ENCODE measurements at places on chromosomes 7 and 10.

- H3K36me3 ChIP-seq = no peaks in the 10 kb centered on the region
- H3K27ac ChIP-seq = no peak overlapping the region
- H3K27me3 ChIP-seq = no peaks in the 10 kb centered on the region
- DNase-seq = no peak
Measured at GRCh38 chr10:68705548-68705947, 15.5 kb upstream of the CCAR1 start.

GRCh38 chr10:61539876-61540275 is 86.7 kb upstream of the TMEM26 start:
- no peak overlapping the region for H3K27ac ChIP-seq
- no peaks in the 10 kb centered on the region for H3K4me1 ChIP-seq
- DNase-seq = no peak
- no peak overlapping the region for H3K4me3 ChIP-seq
- H3K36me3 ChIP-seq = no peaks in the 10 kb centered on the region

DNA sequence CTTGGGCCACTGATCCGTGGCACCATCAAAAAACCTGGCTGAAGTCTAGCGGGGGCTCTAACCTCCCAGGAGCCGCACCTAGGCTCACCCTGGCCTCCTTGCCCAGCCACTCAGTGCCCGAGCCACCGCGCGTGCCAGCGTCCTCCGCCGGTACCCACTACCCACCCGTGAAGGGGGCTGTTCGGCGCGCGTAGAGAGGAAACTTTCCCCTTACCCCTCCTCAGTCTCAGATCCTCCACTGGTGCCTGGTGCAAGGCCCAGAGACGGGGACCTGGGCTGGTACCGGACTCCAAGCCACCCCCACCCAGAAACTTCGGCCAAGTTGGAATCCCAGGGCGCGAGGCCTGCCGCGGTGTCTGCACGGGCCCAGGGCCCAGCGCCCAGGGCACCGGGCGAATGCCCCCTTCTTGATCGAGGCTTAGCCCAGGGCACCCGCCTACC is 3.5 kb upstream of the EBF3 start:
- no peak overlapping the region for H3K27ac ChIP-seq
- H3K27me3 ChIP-seq = peaks cover 6% of the 10 kb centered on the region
- H3K4me1 ChIP-seq = no peaks in the 10 kb centered on the region
- no peak overlapping the region for H3K4me3 ChIP-seq

DNA sequence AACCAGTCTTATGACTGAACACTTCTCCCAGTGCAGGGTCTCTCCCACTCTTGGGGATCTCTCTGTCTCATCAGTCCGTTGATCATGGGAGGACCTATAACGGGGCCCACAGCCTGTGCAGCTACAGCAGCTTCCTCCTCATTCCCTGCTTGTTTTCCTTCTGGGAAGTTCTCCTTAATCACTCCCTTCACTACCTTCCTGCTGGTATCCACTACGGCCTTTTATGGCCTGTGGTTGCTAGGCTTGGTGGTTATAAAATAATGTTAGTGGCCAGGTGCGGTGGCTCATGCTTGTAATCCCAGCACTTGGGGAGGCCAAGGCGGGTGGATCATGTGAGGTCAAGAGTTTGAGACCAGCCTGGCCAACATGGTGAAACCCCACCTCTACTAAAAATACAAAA is 3.5 kb upstream of the ZNF282 start:
- peaks cover 27% of the 10 kb centered on the region for H3K4me1 ChIP-seq
- DNase-seq = no peak
- no peak overlapping the region for H3K27ac ChIP-seq
- H3K36me3 ChIP-seq = no peaks in the 10 kb centered on the region

DNA sequence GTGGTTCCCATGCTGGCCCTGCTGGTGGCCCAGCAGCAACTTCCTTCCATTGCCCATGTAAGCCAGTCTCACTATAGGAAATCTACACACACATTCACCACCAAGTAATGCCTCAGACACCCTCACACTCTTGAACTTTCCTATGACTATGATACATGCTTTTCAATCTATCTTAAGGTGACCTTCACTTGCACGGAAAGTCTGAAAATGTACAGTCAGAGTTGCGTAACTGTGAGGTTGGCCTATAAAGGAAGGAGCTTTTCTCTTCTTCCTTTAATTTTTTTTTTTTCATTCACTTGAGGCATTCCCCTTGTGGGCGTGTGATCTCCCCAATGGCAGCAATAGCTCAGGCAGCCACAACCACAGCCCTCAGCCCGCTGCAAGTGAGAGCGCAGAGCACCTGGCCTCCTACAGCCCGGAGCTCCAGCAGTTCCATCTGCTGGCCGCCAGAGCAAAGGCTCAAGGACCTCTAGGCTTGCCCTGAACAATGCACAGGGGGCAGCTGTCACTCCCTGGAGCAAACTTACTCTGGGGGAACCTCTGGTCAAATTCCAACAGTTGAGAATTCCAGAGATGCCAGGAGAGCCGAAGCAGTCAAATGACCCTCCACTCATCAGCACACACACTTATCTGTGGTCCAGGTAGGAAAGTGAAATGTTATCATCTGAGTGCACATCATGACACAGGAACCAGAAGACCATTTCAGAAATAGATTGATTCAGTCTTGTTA is 123.1 kb upstream of the ADO start:
- peak; percentile 36 for DNase-seq
- no peaks in the 10 kb centered on the region for H3K36me3 ChIP-seq
- no peaks in the 10 kb centered on the region for H3K27me3 ChIP-seq
- H3K4me3 ChIP-seq = no peak overlapping the region

DNA sequence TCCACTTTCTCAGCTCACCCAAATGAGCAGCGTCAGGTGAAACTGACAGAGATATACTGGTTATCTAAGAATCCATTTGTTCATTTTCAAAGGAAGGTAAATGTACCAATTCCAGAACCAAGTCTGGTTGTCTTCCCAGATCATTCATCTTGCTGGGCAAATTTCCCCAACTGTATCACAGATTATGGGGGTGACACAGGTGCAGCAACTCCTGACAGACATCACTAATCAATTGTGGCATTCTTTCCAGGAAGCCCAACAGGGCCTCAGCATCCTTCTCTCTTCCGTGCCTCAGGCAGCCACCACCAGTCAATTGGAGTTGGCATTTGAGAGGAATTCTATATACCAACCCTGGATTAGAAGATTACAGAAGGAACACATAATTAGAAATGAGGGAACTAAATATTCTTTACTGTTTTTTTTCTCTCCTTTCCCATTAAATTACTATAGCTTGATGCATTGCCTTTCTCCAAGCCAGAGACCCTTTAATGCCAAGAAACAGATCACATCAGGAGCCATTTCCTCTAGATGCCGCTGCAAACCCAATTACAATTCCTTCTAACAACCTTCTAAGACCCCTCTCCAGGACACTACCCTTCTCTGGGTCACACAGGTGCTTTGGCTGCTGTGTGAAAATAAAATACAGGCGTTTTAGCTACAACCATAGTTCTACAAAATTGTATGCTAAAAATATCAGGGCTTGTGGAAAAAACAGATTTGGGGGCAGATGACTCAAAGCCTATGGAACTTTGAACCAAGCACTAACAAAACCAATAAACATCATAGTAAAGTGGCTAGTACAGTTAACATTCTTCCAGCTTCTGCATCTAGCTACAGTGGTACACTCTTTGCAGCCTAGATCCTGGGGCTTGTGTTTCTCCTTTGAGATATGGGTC is 291.6 kb downstream of the RNLS start:
- H3K4me1 ChIP-seq = no peaks in the 10 kb centered on the region
- no peak overlapping the region for H3K27ac ChIP-seq
- no peaks in the 10 kb centered on the region for H3K36me3 ChIP-seq
- no peak for DNase-seq
- no peaks in the 10 kb centered on the region for H3K27me3 ChIP-seq

GRCh38 chr10:31819391-31819820 is 109.2 kb downstream of the ARHGAP12 start:
- DNase-seq = no peak
- peaks cover 3% of the 10 kb centered on the region for H3K36me3 ChIP-seq
- no peak overlapping the region for H3K27ac ChIP-seq

DNA sequence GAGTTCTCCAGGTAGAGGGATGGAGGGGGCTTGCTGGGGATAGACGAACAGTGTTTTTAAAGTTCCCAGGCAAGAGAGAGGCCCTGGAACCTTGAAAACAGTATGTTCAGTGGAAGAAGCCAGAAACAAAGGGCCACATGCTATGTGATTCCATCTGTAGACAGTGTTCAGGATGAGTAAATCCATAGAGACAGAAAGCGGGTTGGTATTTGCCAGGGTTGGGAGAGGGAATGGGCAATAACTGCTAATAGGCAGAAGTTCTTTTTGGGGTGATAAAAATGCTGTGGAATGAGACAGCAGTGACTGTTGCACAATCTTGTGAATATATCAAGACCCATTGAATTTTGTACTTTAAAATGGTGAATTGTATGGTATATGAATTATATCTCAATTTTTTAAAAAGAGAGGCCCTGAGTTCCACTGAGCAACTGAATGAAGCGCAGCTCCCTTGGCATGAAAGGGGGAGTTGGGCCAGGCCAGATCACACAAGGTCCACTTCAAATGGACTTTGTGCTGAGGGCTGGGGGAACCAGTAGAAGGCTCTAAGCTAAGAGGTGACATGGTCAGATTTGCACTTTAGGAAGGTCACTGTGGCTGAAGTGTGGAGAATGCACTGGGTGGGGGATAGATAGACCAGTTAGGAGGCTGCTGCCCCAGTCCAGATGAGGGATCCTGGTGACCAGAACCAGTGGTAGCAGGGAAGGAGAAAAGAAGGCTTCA is 34.0 kb downstream of the LEP start:
- H3K36me3 ChIP-seq = no peaks in the 10 kb centered on the region
- no peaks in the 10 kb centered on the region for H3K27me3 ChIP-seq
- DNase-seq = peak; percentile 57
- H3K4me3 ChIP-seq = no peak overlapping the region

- no peaks in the 10 kb centered on the region for H3K36me3 ChIP-seq
- H3K27me3 ChIP-seq = no peaks in the 10 kb centered on the region
- no peaks in the 10 kb centered on the region for H3K4me1 ChIP-seq
- H3K4me3 ChIP-seq = no peak overlapping the region
- DNase-seq = no peak
Measured at GRCh38 chr7:113880559-113880958, 38.2 kb downstream of the PPP1R3A start.

- no peaks in the 10 kb centered on the region for H3K27me3 ChIP-seq
- H3K27ac ChIP-seq = no peak overlapping the region
- no peak overlapping the region for H3K4me3 ChIP-seq
Measured at GRCh38 chr7:101671371-101672356, 42.6 kb upstream of the MYL10 start.

DNA sequence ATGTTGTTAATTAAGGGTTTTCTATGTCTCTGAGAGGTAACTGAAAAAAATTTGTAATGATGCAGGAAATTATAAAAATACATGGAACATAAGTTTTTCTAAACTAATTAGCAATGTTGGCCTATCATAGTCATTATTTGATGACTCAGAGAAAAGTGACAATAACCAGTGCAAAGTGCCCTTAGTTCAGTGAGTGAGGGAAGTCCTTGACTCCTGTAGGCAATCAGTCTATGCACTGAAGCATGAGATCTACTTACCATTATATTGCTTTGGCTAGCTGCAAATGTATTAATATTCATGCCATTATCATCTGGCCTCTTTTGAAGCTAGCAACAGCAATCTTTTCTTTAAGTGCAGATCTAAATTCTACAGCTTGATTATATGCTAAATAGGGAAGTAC is 40.6 kb downstream of the CCDC172 start:
- H3K27ac ChIP-seq = no peak overlapping the region
- H3K4me1 ChIP-seq = no peaks in the 10 kb centered on the region
- no peaks in the 10 kb centered on the region for H3K36me3 ChIP-seq
- DNase-seq = no peak

- H3K27me3 ChIP-seq = no peaks in the 10 kb centered on the region
- H3K36me3 ChIP-seq = no peaks in the 10 kb centered on the region
- no peak overlapping the region for H3K27ac ChIP-seq
Measured at GRCh38 chr7:136687693-136688322, 180.6 kb upstream of the CHRM2 start.

DNA sequence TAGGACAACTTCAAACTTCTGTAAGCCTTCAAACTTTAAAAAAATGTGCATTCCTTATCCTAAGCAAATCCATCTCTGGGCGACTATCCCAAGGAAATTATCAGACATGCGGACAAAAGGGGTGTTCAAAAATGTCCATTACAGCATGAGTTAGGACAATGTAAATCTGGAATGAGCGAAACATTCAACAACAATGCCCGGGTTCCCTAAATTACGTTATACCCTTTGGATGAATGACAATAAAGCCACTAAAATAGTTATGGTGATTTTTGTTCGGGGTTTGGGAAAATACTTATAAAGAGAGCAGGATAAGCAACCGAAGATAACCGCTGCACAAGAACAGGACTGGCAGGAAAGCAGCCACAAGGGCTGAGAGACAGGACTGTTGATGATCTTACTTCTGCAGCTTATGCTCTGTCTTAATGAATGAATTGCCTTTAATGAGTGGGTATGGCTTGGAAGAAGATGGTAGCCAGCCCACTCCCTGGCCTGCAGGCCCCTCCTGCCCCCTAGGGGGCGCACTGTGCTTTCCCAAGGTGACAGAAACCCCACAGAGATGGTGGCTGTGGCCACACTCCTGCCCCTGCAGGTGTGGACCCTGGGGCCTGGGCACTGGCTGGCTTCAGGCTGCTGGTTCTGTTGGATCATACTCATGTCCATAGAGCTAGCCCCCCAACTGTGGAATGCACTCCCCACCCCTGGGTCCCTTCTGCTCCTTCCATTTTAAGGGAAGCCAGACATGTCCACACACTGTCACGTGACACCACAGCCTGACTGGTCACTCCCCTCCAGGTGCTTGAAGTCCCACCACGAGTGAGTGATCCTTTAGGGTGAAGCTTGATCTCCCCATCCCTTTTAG is 45.0 kb downstream of the ZCCHC24 start:
- H3K27ac ChIP-seq = no peak overlapping the region
- peaks cover 64% of the 10 kb centered on the region for H3K4me1 ChIP-seq
- H3K4me3 ChIP-seq = no peak overlapping the region
- H3K27me3 ChIP-seq = no peaks in the 10 kb centered on the region
- DNase-seq = peak; percentile 37
- H3K36me3 ChIP-seq = no peaks in the 10 kb centered on the region

- H3K36me3 ChIP-seq = no peaks in the 10 kb centered on the region
- no peak for DNase-seq
- no peak overlapping the region for H3K4me3 ChIP-seq
- H3K27ac ChIP-seq = no peak overlapping the region
Measured at GRCh38 chr7:25758559-25758958, 393.4 kb upstream of the NFE2L3 start.

DNA sequence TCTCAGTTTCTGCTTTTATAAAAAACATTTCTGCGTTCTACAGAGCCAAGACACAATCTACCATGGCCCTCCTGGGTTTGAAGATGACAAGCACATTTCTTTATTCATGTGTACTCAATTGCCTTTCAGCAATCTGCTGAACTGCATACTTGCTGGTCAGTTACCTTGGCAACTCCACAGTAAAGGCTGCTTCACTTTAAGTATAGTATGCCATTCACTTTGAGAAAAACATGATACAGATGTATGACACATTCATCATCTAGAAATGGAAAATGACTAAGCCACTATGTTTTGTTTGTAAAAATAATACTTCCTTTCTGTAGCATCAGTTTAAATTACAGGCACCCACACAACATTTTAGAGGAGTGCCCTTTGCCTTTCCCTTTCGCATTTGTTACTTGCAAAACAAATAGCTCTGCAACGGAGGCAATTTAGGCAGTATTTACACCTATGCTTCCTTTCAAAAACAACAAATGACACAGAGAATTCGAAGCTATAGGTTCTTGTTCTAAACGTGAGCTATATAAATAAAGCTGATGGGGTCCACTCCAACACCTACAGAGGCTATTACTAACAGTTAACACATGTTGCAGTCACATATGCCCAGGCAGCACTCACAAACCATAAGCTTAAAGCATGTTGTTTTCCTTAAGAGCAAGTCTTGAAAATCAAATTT is 23.5 kb downstream of the SGCE start:
- no peak for DNase-seq
- H3K27ac ChIP-seq = peak overlapping the region; percentile 69
- H3K4me3 ChIP-seq = 0 out of 2 replicates have a peak overlapping the region, but pooled peaks have one; percentile 3
- H3K27me3 ChIP-seq = no peaks in the 10 kb centered on the region
- H3K4me1 ChIP-seq = peaks cover 77% of the 10 kb centered on the region
- no peaks in the 10 kb centered on the region for H3K36me3 ChIP-seq
